ENCODE measurements at places on chromosomes 6 and 20.

DNA sequence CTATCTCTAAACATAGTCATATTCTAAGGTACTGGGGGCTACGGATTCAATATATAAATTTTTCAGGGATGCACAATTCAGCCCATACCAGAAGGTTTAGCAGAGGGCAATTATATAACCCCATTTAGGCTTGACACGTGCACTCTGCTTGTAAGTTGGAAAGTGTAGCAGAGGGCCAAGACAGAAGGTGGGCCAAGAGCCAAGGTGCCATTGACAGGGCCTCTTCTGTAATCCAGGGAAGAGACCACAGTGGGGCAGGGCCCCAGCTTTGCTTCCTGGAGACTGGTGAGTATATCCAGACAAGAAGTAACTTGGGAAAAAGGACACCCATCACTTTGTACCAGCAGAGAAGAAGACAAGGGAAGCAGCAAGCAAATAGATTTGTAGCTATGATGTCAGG, 672.4 kb upstream of the MARCKS start:
- DNase-seq = no peak

DNA sequence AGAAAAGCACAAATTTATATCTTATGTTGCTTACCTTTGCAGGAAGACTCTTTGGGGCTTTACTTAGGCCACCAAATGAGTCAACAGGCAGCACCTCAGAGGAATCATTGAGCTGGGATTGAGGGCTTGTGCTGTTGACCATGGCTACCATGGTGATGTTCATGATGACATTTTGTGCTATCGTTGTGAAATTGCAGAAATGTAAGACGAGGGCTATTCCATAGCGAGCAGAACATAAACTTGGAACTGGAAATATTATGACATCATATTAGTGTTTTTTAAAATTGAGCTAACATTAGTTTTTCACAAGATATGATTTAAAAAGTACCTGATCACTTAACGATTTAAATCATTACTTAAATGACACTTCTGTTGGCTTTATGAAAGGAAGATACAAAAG, 11.8 kb downstream of the SLC17A3 start:
- no peak for DNase-seq

DNA sequence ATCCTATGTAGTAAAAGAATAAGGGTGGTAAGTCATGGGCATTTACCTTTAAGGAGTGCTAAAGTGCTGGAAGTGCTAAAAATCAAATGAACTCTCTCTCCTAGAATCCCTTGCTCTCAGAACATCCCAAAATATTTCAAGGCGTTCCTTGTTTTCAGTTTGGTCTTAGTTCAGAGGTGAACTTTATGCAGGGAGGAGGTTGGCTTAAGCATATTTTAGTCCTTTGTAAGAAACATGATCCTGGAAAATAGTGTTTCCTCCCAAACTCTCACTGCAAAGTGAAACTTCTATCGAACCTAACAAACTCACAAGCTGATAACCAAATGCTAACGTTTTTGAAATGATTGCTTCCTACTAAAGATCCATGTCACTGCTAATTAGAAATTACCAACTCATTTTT, 231.4 kb downstream of the FOXC1 start:
- DNase-seq = no peak

GRCh38 chr6:149859938-149860337, 4.2 kb downstream of the LRP11 start:
- DNase-seq = no peak

- DNase-seq = no peak
Observed at GRCh38 chr6:40710626-40711330, 123.6 kb upstream of the LRFN2 start.
